ENCODE measurements at places on chromosomes 3 and 15. TPM values are rescaled to one million over a fixed set of nuclear protein-coding genes. Genes with fewer than 3 reads are reported as not detected.

The EAF1 gene
- total RNA-seq, result 18.2 TPM

The UPK1B gene
- not detected for total RNA-seq

The CILP gene
- 0.84 TPM for total RNA-seq

The SCG3 gene
- total RNA-seq, result not detected

The PLSCR4 gene
- 135 TPM for total RNA-seq

The GMNC gene
- not detected for total RNA-seq

The PPP1R14D gene
- total RNA-seq, result not detected

The CEP19 gene
- total RNA-seq, result 0.84 TPM

The GOLGA8T gene
- total RNA-seq, result not detected

The CTDSPL gene
- total RNA-seq, result 45.3 TPM

The ALG3 gene
- total RNA-seq, result 23.9 TPM

The AHSG gene
- not detected for total RNA-seq

DNA sequence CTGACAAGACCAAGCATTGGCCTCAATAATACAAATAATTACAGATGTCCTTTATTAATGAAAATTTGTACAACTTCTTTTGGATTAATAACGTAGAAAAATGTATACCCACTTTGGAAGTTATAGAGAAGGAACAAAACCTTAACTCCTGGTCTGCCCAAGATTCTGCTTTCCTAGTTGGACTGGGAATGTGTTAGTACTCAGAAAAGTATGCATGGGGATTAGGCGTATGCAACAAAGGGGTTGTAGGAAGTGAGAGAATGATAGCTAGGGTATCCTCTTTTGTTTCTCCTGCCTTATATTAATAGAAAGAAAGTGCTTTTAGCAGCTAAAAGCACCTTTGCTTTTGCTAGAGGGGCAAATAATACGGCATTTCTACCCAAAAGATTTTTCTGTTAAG lies 116.2 kb upstream of the LRRFIP2 start:
- no peak for DNase-seq

DNA sequence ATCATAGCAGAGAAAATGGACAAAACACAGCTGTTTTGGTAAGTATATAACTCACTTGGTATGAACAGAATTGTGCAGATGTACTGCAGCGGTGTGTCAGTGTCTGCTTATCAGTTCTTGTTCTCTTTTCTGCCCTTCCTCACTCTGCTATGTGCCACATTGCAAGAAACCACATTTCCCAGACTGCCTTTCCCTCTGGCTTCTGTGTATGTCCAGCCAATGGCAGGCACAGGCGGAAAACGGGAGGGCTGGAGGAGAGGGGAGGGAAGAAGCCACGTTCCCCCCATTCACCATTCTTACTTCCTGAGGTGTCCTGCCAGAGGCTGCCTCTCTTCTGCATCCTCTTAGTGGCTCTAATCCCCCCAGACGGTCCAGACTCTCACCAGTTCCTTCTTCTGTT lies 15.4 kb downstream of the HHLA2 start:
- no peak for DNase-seq

DNA sequence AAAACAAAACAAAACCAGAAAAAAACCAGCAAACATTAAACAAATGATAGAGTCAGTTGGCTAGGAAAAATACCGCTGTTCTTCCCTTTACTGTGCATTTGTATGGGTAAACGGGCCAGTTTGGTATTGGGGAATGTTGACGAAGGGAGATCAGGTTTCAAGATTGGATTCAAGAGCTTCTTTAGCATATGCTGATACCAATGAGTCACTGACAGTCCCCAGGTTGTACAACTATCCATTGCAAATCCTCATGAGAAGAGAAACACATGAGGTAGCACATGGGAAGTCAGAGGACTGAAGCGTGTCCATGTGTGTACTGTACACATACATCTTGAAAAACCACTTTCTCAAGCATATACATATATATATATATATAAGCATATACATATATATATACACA lies 25.6 kb downstream of the TIGIT start:
- no peak for DNase-seq

DNA sequence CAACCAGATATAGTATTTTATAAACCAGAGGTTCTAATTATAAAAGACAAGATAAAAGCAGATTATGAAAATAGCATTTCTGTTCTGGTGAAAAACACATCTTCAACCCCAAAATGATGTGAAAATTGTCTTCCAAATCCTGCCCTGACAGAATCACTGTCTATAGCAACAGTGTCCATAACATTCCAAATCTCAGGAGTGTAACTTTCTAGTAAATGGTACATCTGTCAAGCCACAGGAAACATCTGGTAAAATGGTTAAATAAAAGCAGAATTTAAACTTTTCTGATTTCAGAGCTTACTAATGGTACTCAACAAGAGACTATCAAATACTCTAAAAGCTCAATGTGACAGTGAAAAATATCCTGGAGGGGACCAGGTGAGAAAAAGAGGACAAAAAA lies 60.5 kb downstream of the VGLL4 start:
- DNase-seq, result no peak

DNA sequence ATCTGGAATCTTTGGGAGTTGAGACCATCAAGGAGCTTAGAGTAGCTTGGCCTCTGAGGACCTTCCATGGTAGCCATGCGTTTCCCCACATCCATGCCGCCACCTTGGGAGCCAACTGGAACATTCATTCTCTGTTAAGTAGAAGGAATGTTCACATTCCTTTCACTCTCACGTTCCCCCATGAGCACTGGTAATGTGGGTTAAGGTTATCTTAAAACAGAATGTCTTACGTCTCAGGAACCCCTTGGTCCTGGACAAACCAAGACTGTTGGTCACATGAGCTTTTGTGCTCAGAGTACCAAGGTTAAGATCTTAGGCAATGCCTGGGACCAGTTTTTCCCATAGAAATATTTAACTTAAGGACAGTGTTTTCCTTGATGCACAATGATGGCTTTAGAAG lies 211.7 kb upstream of the UBE2E1 start:
- no peak for DNase-seq

DNA sequence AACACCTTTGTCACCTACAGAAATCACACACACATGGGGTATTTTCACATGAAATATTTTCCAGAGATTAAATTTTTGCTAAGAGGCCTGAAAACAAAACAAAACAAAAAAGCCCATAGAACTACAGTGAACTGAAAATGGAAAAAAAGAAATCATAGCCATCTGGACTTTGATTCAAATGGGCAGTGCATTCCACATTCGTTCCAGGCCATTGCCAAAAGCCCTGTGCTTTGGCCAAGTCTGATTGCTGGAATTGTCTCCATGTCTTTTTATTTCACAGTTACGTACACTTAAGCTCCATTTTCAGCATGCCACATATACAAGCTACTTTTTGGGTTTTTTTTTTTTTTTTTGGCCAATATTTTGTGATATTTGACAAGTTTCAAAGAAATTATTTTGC lies 47.1 kb downstream of the TFG start:
- peak; percentile 63 for DNase-seq

- DNase-seq, result no peak
These were observed 236.6 kb downstream of the TBC1D5 start for GRCh38 chr3:17505856-17506255.

GRCh38 chr3:168112894-168113293 lies 17.2 kb upstream of the GOLIM4 start:
- no peak for DNase-seq

DNA sequence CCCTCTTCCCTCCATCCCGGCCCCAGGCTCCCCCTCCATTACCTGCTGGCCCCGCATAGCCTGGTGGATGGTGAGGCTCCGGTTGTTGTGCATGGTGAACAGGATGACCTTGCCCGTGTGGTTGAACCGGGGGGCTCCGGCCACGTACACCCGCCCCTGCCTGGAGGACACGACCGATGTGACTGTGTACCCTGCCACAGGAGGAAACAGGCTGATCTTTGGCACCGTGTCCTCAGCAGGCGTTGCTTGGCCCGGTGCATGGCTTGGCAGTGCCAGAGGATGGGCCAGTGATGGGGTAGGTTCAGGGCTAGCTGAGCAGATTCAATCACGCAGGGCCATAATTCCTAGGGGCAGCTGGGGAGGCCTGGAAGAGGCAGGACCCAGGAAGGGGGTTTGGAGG lies 58.1 kb downstream of the FEM1B start:
- DNase-seq, result peak; percentile 68

- DNase-seq, result no peak
These were observed 84.3 kb upstream of the ZNF385D start for GRCh38 chr3:21835264-21835663.

DNA sequence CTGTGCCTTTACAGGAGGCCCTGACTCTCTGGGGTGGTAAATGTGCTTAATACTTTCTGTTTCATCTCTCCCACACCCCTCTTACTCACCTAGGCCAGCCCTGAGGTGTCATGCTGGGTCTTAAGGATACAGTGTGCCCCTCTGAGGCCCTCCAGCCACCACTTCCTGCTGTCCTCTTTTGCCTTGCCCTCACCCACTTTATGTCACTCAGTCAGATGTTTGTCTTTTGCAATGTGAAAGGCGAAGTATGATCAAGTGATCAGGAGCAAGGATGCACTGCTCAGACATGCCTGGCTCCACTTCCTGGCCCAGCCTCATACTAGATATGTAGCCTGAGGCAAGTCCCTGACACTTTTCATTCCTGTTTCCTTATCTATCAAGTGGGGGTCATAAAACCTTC lies 339.0 kb upstream of the NR2E3 start:
- DNase-seq, result no peak

GRCh38 chr3:154188846-154189245 lies 67.7 kb downstream of the ARHGEF26 start:
- no peak for DNase-seq

- peak; percentile 76 for DNase-seq
These were observed 498 bp downstream of the PDE12 start for GRCh38 chr3:57556459-57557084.

GRCh38 chr15:77556622-77557021 lies 76.1 kb downstream of the LINGO1 start:
- no peak for DNase-seq

- peak; percentile 64 for DNase-seq
These were observed 324.3 kb downstream of the CHST2 start for GRCh38 chr3:143443851-143444331.

- DNase-seq, result peak; percentile 94
These were observed at the start of gene LYSMD2 for GRCh38 chr15:51737522-51738305. Gene LYSMD2 (minus strand): TSS chr15:51737655. CDS start chr15:51737622, 33 bp downstream.

GRCh38 chr15:41160639-41161315 lies 44.7 kb upstream of the INO80 start:
- DNase-seq, result no peak

DNA sequence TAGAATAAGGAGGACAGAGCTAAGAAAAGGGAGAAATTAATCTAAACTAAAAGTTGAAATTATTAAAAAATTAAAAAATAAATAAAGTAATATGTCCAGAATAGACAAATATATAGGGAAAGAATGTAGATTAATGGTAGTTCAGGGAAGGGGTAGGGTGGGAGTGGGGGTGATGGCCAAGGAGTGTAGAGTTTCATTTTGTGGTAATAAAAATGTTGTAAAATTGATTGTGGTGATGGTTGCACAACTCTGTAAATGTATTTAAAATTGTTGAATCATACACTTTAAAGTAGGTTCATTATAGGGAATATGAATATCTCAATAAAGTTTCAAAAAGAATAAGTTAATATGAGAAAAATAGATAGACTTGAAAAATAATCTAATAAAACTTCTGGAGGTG lies 21.0 kb upstream of the FNDC3B start:
- no peak for DNase-seq

DNA sequence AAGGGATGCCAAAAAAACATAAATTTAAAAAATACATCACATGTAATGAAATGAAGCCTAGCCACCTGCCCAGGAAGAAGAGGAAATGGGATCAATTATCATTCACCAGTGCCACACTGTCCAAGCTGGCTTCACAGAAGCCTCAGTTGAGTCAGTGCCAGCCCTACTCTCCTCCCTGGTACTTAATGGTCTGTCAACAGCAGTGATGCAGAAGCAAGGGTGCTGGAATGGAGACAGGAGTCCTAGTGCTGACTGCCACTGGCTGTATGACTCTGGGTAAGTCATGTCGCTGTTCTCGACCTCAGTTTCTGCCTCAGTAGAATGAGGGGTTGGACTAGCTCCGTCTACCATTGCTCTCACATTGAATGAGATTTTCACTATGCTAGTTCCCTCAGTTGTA lies 78.5 kb upstream of the LARS2 start:
- no peak for DNase-seq

- DNase-seq, result no peak
These were observed 248.3 kb downstream of the WDR72 start for GRCh38 chr15:53511175-53511574.

DNA sequence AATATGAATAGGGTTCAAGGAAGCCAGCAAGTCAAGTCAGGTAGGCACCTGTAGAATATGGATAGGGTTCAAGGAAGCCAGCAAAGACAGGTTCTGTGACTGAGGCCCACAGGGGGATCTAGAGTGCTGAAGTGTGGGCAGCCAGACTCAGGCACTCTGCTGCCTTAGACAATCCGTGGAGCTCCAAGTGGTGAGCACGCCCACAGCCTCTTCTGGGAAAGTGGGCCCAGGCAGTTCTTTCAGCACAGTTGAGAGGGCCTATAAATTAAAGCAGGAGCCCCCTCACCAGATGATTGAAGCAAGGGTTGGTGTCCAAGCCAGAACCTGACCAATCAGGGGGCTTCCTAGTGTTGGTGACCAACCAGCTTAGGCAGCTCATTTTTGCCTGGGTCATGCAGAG lies 51.0 kb downstream of the ANP32A start:
- DNase-seq, result no peak

DNA sequence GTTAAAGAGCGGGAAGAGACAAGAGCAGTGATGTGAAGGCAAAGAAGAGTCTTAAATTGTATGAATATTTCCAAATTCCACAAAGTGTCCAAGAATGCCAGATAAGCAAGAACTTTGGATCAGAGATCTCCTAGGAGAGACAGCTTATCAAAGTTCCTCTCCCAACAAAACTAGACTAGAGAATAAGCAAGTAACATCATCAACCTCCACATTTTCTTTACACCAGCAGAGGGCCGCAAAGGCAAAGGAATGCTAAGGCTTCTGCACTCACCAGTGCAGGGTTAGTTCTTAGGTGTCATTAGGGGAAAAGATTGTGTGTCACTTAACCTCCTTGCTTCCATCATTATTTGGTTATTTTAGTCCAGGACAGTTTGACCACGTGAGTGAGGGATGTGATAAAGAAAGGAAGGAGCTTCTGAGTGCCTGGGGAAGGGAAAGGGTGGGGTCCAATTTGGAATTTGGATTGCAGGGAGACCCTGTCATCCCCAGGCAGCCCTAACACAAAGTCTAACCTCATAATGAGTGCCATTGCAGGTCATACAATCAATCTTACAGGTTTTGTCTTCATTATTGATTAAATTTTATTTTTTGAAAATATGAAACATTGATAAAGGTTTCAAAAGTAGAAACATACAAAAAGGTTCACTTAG lies 7.5 kb upstream of the CMTM6 start:
- peak; percentile 69 for DNase-seq

GRCh38 chr3:16011376-16011775 lies 163.1 kb upstream of the GALNT15 start:
- DNase-seq, result no peak

- no peak for DNase-seq
These were observed 2.5 kb downstream of the PLA2G4B start for GRCh38 chr15:41841131-41841530.

GRCh38 chr3:81237181-81237580 lies 524.3 kb downstream of the GBE1 start:
- DNase-seq, result no peak

DNA sequence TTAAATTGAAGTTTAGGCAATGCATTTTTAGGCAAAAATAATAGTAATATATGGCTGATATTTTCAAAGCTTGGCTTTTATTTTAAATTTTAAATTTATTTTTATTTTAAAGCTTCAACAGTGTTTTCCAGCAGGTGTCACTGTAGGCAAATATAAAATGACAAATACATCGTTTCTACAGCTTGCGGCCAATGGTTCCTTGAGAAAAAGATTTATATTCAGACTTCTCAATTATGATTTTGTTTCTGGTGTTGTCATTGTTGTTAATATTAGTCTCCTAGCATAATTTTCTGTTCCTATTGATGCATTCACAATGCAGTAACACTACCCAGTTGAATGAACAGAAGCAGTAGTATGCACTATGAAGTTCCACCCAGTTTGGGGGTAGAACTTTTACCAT lies 220.7 kb upstream of the DNAJC19 start:
- no peak for DNase-seq
